GM18507 (cell line): ENCODE measurements at places on chromosomes 12 and 14.

DNA sequence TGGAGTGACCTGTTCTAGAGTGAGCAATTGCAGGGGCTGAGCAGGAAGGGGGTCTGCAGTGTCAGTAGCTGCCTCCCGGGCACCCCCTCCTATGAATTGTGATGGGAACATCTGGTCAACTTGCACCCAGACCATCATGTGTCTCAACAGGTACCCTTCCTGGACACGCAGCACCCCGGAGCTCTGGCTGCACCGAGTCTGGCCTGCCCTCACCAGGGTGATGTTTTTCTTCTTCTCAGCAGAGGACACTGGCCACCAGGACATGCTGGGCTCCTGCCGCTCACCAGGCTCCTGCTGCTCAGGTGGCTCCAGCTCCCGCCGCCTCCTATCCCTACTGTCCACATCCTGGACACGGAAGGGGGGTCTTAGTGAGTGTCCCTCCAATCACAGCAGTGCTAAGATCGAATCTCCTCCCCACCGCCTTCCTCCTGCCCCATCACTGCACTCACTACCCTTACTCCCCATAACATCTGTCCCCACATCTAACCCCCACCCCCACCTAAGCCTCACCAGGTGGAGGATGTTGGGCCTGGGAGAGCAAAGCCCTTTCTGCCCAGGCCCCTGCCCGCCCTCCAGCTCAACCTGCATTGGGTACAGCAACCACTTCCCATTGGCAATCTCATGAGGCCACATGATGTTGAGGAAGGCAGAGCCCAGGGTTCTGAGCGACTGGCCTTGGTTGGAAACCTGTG is 14.9 kb downstream of the ITGA7 start:
- no peak for DNase-seq

- no peak for DNase-seq
These were observed 70.9 kb upstream of the ZFP36L1 start for GRCh38 chr14:68863610-68864360.

DNA sequence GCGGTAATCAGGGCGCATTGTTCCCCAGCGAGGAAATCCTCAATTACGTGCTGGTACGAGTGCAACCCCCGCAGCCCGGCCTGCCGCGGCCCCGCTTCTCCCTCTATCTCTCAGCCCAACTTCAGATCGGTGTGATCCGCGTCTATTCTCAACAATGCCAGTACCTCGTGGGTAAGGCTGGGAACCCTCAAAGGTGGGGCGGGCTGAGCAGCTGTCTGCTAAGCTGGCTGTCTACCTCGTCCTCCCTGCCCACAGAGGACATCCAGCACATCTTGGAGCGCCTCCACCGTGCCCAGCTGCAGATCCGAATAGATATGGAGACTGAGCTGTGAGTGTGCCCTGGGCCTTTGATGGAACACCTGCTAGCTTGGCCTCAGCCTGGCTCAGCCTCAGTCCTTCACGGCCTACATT is 996 bp downstream of the REC8 start:
- no peak for DNase-seq

DNA sequence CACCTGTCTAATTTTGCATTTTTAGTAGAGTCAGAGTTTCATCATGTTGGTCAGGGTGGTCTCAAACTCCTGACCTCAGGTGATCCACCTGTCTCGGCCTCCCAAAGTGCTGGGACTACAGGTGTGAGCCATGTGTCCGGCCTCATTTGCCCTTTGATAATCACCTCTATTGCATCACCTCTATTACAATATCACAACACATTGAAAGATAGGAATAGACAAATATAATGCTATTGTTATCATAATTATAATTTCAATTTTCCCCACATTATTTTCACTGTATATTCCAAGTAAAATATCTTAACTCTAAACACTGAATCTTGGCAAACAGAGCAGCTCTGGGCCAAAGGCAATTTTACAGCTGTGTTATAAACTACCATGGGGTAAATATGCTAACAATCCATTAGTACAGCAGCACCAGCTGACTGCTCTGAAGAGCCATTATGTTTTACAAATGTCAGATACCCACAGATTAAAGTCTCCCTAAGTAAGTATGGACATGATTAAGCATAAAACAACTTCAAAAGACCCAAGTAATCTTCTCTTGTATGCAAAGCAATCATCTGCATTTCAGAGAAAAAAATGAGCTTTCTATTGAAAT is 173.2 kb downstream of the MED13L start:
- DNase-seq = no peak

GRCh38 chr12:117322428-117322827 is 39.0 kb downstream of the NOS1 start:
- no peak for DNase-seq

GRCh38 chr14:37278636-37279538 is 81.2 kb downstream of the MIPOL1 start:
- DNase-seq = no peak

- DNase-seq = no peak
These were observed 12.6 kb downstream of the CFL2 start for GRCh38 chr14:34701808-34702207.

GRCh38 chr14:92960706-92961566 is 38.0 kb downstream of the CHGA start:
- DNase-seq = no peak

DNA sequence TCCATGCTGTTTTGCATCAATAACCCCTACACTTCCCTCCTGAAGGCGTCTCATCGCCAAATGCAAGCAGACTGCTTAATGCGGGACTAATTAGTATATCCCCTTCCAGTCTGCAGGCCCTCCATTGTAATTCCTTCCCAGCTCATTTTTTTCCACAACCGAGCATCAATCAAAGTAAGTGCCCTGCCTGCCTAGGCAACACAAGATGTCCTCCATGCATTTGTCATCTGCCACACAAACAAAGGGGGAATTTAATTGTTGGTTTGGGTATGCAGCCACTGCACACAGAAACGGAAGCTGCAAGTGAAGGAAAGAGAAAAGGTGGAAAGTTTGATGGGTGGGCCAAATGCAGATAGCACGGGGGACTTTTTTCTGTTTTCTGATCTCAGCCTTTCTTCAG is 168.0 kb downstream of the EGLN3 start:
- DNase-seq = no peak

- no peak for DNase-seq
These were observed 42.4 kb upstream of the PPP2R5C start for GRCh38 chr14:101719045-101719645.

DNA sequence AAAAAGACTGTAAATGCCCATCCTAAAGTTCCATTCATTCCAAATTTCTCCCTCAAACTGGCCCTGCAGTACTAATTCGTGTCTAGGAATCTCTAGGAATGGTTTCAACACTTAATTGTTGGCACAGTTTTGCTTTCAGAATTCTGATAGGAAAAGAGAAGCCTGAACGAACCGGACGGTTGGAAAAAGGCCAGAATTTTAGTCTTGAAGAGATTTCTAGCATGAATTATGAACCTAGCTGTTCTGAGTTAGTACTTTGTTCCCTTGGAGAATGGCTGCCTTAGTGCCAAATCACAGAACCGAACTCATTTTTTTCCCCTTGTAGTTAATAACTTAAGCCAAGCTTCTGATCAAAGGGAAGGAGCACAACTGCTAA is 262.6 kb downstream of the ADAMTS20 start:
- no peak for DNase-seq

DNA sequence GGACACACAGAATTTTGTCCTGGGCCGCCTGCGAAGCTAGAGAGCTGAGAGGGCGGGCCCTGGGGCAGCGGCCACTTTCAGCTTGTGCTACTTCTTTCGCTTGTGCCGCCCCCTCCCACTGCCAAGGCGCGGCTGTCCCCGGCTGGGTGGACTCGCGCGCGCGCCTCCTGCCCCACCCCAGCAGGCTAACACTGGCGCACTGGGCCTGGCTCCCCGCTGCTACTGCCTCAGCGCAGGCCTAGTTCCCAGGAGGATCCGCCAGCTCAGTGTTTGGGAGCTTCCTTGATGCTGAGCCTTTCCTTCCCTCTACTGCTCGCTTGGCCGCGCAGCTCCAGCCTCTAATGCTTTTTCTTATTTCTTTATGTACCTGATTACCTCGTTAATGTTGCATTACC is 27.4 kb upstream of the METAP2 start:
- no peak for DNase-seq

DNA sequence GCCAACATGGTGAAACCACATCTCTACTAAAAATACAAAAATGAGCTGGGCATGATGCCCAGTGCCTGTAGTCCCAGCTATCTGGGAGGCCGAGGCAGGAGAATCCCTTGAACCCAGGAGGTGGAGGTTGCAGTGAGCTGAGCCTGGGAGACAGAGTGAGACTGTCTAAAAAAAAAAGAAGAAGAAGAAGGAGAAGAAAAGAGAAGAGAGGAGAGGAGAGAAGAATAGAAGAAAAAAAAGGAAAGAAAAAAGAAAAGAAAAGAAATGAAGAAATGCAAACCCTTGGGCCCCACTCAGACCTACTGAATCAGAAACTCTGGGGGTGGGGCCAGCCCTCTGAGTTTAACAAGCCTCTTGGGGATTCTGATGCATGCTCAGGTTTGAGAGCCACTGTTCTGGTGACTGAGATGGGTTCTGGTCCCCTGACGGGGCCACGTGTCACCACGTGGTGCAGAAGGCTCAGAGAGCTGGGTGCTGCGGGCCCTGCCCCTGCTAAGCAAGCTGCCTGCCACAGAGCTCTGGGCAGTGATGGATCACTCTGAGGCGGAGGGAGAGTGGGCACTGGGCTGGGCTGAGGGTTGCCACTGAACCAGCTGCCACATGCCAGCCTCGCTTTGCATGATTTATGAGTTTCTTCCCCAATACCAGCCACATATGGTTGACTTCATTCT is 37.5 kb downstream of the ERH start:
- DNase-seq = peak; percentile 18

DNA sequence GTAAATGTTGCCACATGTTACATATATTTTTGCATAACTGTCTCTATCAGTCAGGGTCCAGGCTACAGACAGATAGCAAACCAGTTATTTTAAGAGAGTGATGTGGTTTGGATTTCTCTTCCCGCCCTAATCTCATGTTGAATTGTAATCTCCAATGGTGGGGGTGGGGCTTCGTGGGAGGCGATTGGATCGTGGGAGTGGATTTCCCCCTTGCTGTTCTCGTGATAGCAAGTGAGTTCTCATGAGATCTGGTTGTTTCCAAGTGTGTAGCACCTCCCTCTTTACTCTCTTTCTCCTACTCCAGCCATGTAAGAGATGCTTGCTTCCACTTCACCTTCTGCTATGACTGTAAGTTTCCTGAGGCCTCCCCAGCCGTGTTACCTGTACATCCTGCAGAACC is 704.2 kb upstream of the TBX3 start:
- DNase-seq = no peak

DNA sequence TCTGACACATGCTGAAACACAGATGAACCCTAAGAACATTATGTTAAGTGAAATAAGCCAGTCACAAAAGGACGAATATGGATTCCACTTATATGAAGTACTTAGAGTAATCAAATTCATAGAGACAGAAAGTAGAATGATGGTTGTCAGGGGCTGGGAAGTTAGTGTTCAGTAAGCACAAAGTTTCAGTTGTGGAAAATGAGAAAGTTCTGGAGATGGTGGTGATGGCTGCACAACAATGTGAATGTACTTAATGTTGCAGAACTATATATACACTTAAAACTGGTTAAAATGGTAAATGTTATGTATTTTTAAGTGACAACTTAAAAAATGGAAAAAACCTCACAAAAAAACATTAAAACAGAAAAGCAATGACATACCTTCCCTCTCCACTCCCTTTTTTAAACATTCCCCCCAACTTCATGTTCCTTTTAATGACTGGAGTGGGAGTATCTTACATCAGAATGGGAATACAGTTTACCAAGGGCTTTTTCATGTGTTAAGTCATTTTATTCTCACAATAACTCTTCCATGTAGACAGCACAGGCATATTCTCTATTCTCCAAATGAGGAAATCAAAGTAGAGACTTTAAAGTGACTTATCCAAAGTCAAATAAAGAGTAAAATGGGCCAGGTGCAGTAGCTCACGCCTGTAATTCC is 24.0 kb downstream of the BTBD7 start:
- no peak for DNase-seq

DNA sequence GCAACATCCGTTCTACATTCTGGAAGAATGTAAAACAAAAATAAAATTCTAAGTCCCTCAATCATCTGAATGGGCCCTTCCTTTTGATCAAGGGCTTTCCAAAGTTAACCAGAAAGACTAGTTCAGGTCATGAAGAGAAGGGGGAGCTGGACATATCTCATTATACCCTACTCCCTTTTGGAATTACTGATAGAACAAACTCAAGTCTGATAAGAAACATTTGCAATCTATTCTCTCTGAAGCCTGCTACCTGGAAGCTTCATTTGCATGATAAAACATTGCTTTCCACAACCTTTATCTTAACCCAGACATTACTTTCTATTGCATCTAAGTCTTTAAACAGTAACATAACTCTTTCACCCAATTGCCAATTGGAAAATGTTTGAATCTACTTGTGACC is 8.3 kb upstream of the ACSM4 start:
- DNase-seq = no peak

DNA sequence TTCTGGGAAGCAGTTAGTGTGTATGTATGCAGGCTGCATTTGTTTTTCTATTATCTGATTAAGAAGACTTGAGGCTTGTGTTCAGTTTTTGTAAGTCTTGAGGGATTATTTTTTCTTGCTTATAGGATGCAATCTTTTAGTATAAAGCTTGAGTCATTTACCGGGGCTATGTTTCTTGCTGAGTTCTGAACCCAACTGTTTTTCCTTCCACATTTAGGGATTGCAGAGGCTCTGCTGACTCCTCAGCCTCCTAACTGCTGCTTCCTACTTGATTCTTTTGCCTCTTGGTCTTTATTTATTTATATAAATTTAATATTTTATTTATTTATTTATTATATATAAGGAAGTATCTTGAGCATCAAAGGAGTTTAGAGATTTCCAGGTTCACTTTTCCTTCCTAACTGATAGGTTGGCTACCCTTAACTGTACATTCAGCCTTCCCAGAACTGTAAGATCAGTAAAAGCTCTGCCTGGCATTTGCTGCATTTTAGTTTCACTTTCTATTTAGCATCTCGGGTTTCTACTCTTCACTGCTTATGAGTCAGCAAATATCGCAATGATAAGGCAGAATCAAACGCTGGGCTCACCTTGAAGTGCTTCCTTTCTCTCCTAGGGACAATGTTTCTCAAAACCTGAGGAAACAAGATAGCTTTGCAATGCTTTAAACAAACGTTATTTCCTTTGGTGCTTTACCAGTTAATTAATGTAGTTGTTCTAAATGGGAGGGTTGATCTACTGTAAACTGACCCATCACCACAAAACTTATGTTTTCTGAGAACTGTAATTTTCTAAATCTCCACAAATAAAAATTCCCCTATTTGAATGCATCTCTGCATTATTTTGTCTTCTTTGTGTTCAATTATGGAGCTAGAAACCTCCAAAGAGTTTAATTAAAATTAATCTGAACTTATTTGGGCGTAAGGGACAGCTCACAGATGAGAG is 1183.7 kb upstream of the TMEM132C start:
- peak; percentile 4 for DNase-seq

GRCh38 chr12:29655861-29656260 is 127.9 kb downstream of the TMTC1 start:
- no peak for DNase-seq

- peak; percentile 11 for DNase-seq
These were observed 160.9 kb downstream of the SPTSSA start for GRCh38 chr14:34300882-34301734.

GRCh38 chr12:58850826-58851225 is 69.5 kb downstream of the LRIG3 start:
- DNase-seq = no peak
